Breast epithelium (tissue), 4 donors: ENCODE measurements at places on chromosomes 16 and 17.

GRCh38 chr16:82010649-82011048 lies 621 bp downstream of the SDR42E1 start:
- peak overlapping the region; percentile 64 for H3K27ac ChIP-seq
- DNase-seq, result no peak
- H3K27me3 ChIP-seq, result no peaks in the 10 kb centered on the region
- H3K4me1 ChIP-seq, result no peaks in the 10 kb centered on the region
- H3K4me3 ChIP-seq, result peak overlapping the region; percentile 71

DNA sequence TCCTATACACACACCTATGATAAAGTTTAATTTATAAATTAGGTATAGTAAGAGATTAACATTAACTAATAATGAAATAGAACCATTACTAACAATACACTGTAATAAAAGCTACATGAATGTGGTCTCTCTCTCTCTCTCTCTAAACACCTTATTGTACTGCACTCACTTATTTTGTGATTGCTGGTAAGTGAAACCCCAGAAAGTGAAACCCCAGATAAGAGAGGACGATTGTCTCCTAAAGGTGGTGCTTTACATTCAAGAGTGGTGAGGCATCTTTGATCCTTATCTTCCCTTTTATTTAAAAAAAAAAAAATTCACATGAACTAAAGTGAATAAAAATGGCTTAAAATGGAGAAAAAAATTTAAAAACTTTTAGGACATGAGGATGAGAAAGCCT lies 80.1 kb upstream of the TRAP1 start:
- DNase-seq, result no peak
- H3K27ac ChIP-seq, result no peak overlapping the region
- H3K4me3 ChIP-seq, result no peak overlapping the region
- no peaks in the 10 kb centered on the region for H3K36me3 ChIP-seq
- H3K4me1 ChIP-seq, result no peaks in the 10 kb centered on the region

DNA sequence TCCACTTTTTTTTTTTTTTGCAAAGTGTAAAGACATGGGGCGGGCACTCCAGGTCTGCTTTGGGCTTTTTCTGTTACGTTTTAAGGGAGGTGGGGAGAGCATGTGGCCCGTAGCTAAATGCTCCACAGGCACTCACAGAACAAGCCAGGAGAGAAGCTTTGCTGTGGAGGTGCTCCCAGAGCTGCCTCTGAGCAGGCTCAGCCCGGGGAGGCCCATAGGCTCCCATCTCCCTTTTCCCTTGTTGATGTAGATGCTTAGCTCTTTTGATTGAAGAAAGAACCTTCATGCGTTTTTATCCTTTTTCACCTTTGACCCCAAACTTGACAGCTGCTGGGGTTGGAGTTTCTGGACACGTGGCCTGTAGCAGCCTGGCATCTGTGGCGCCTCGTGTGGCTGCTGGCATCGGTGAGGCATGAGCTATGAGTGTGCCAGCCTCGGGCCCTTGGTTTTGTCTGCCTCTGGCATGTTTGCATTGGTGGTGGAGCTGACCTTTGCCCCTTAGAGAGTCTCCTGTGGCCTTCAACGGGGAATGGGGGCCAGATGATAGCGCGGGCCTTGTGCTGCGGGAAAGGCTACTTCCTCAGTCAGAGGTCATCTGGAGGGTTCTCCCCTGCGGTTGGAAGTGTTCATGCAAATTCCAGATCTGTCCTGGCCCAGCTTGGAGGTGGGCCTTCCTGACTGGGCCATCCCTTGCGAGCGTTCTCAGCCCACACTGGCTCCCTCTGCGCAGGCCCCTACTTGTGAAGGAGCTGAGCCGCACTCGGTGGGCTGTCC lies 20.0 kb upstream of the IL17C start:
- H3K27me3 ChIP-seq, result no peaks in the 10 kb centered on the region
- DNase-seq, result no peak
- no peak overlapping the region for H3K4me3 ChIP-seq

DNA sequence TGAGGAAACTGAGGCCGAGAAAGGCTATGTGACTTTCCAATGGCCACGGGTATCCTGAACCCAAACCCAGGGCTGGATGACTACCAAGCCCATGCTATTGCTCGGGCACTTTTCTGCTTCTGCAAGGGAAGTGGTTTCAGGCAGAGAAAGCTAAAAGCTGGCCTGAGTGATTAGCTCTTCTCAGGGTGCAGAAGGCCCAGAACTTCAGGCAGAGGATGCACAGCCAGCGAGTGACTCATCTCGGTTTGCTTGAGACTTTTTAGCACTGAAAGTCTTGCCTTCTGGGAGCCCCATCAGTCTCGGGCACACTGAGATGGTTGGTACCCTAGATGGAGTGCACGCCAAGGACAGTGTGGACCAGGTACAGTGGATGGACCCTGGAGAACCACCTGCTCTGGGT lies 129.5 kb upstream of the SDK2 start:
- no peaks in the 10 kb centered on the region for H3K4me1 ChIP-seq
- H3K36me3 ChIP-seq, result no peaks in the 10 kb centered on the region
- H3K27me3 ChIP-seq, result no peaks in the 10 kb centered on the region
- no peak overlapping the region for H3K4me3 ChIP-seq
- no peak for DNase-seq
- no peak overlapping the region for H3K27ac ChIP-seq

DNA sequence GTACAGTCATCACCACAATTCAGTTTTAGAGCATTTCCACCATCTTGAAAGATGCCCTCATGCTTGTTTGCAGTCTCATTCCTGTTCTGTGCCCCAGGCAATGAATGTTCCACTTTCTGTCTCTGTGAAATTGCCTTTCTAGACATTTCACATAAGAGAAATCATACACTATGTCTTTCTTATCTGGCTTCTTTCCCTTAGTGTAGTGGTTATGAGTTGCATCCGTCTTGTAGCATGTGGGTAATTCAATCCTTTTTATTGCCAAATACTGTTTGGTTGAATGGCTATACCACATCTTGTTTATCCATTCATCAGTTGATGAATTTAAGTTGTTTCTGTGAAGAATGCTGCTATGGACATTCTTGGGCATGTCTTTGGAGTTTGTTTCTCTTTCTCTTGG lies 132.5 kb upstream of the PLCG2 start:
- H3K4me3 ChIP-seq, result no peak overlapping the region
- H3K27me3 ChIP-seq, result no peaks in the 10 kb centered on the region
- H3K27ac ChIP-seq, result no peak overlapping the region
- H3K4me1 ChIP-seq, result no peaks in the 10 kb centered on the region
- no peak for DNase-seq
- H3K36me3 ChIP-seq, result no peaks in the 10 kb centered on the region

DNA sequence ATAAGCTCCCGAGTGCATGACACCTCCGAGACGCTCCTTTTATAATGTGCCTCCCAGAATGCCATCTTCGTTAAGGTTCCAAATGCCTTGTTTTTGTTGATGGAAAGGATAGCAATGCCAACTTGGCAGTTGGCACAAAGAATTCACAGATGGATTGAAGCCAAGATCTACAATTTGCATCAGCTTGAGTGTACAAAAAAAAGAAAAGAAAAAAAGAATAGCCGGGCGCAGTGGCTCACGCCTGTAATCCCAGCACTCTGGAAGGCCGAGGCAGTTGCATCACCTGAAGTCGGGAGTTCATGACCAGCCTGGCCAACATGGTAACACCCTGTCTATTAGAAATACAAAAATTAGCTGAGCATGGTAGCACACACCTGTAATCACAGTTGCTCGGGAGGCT lies 7.6 kb downstream of the TBC1D16 start:
- DNase-seq, result no peak
- peak overlapping the region; percentile 95 for H3K27ac ChIP-seq
- H3K27me3 ChIP-seq, result no peaks in the 10 kb centered on the region
- peaks cover 38% of the 10 kb centered on the region for H3K4me1 ChIP-seq
- no peak overlapping the region for H3K4me3 ChIP-seq

- H3K27ac ChIP-seq, result no peak overlapping the region
- H3K4me3 ChIP-seq, result no peak overlapping the region
- H3K36me3 ChIP-seq, result no peaks in the 10 kb centered on the region
- no peaks in the 10 kb centered on the region for H3K27me3 ChIP-seq
Observed at GRCh38 chr17:46888727-46889126, 34.2 kb upstream of the GOSR2 start.
